ENCODE measurements at places on chromosomes 7 and 10. TPM values are rescaled to one million over a fixed set of nuclear protein-coding genes. Genes with fewer than 3 reads are reported as not detected.

NPTX2 gene
- total RNA-seq: not detected

CYP3A5 gene
- total RNA-seq: 0.27 TPM

CYP2C19 gene
- total RNA-seq: not detected

LDB3 gene
- not detected for total RNA-seq

TAS2R5 gene
- 0.45 TPM for total RNA-seq

ATG9B gene
- total RNA-seq: 0.36 TPM

PODXL gene
- total RNA-seq: 0.59 TPM
